PC-9 (cell line): ENCODE measurements at places on chromosomes 7 and 10. TPM values are rescaled to one million over a fixed set of nuclear protein-coding genes. Genes with fewer than 3 reads are reported as not detected.

CDHR3 gene
- 8.7 and 12.1 TPM in 2 replicates for total RNA-seq

CUBN gene
- 0.07 and 0.28 TPM in 2 replicates for total RNA-seq

SKIDA1 gene
- total RNA-seq, result 0.65 and 1.1 TPM in 2 replicates

FAM237B gene
- not detected in 2 replicates for total RNA-seq

SPDYE2 gene
- total RNA-seq, result not detected in 2 replicates

FKBP6 gene
- total RNA-seq, result not detected in 2 replicates

GIMAP7 gene
- not detected in 2 replicates for total RNA-seq

CPN1 gene
- total RNA-seq, result not detected in 2 replicates

ATRNL1 gene
- not detected in 2 replicates for total RNA-seq

DNA sequence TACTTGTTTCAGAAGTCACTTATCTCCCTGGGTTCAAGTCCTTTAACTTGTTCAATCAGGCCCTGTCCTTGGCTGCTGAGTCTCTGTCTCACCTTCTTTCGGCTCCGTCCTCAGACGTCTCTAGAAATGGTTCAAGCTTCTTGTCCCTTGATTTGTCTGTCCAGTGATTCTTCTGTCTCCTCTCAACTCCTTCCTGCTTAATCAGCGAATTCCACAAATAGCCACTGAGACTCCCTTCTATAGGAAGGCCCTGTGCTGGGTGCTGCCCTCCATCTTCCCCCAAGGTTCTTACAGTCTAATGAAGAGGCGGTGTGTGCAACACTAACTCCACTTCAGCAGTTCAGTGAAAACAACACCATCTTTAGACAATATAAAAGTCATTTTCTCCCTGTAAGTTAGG lies 12.7 kb downstream of the FAM241B start:
- H3K27me3 ChIP-seq, result peaks cover 24% of the 10 kb centered on the region
- peaks cover 10% of the 10 kb centered on the region for H3K4me1 ChIP-seq
- no peak overlapping the region for H3K4me3 ChIP-seq
- H3K36me3 ChIP-seq, result no peaks in the 10 kb centered on the region

- no peaks in the 10 kb centered on the region for H3K27me3 ChIP-seq
- H3K27ac ChIP-seq, result no peak overlapping the region
Measured at GRCh38 chr10:107451047-107451446, 286.5 kb upstream of the SORCS1 start.

DNA sequence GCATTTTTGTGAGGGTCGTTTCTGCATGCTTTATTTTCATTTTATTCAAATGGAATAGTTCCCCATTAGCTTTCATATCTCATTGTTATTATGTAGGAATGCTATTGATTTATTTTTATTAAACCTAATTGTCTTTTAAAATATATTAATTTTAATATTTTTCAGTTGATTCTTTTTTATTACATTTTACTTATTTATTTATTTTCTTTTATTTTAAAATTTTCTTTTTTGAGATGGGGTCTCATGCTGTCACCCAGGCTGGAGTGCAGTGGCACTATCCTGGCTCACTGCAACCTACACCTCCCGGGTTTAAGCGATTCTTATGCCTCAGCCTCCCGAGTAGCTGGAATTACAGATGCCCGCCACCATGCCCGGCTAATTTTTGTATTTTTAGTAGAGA lies 7.4 kb upstream of the STK17A start:
- DNase-seq, result no peak
- no peak overlapping the region for H3K27ac ChIP-seq
- H3K4me1 ChIP-seq, result peaks cover 15% of the 10 kb centered on the region
- no peaks in the 10 kb centered on the region for H3K36me3 ChIP-seq

DNA sequence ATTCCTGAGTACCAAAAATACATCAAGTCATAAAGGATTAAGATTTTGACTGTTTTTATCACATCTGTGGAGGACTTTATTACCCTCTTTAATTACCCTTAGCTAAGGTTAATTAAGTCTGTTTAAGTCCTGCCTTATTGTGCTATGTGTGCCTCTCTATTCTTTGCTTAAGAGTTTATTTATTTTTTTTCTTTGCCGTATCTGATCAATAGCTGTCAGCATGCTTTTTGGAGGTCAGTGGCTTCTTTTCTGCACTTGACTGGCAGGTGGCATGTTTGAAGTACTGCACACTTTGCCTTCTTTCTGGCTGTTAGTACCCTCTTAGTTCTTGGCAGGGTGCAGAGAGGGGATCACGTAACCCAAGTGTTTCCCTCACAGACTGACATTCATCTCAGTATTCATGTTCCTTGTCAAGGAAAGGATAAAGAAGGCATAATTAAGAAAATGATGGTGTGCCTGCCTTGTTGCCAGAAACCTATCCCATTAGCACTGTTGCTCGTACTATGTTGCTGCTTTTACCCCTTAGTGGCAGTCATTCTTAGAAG lies 225.8 kb downstream of the EXOC4 start:
- DNase-seq, result no peak
- H3K27me3 ChIP-seq, result no peaks in the 10 kb centered on the region
- H3K4me1 ChIP-seq, result no peaks in the 10 kb centered on the region

DNA sequence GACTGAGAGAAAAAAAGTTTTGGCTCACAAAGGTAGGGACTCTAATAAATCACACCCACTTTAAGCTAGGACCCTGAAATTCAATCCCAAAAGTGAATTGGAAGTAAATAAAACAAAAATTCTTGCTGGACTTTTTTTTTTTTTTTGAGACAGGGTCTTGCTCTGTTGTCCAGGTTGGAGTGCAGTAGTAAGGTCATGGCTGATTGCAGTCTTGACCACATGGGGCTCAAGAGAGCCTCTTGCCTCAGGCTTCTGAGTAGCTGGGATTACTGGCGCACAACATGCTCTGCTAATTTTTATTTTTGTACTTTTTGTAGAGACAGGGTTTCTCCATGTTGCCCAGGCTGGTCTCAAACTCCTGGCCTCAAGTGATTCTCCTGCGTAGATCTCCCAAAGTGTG lies 5.0 kb upstream of the LUC7L2 start:
- H3K4me1 ChIP-seq, result peaks cover 7% of the 10 kb centered on the region
- DNase-seq, result no peak
- H3K4me3 ChIP-seq, result no peak overlapping the region
- no peaks in the 10 kb centered on the region for H3K27me3 ChIP-seq
- peak overlapping the region; percentile 12; the same call in 1 of the 2 replicates for H3K27ac ChIP-seq

- no peak overlapping the region for H3K4me3 ChIP-seq
- no peak overlapping the region for H3K27ac ChIP-seq
- no peaks in the 10 kb centered on the region for H3K27me3 ChIP-seq
- H3K36me3 ChIP-seq, result no peaks in the 10 kb centered on the region
- no peak for DNase-seq
- no peaks in the 10 kb centered on the region for H3K4me1 ChIP-seq
Measured at GRCh38 chr10:47176206-47176902, 123.6 kb upstream of the GDF10 start.

GRCh38 chr7:7768977-7769709 lies 50.7 kb upstream of the RPA3 start:
- no peaks in the 10 kb centered on the region for H3K36me3 ChIP-seq
- H3K27ac ChIP-seq, result no peak overlapping the region
- DNase-seq, result no peak

DNA sequence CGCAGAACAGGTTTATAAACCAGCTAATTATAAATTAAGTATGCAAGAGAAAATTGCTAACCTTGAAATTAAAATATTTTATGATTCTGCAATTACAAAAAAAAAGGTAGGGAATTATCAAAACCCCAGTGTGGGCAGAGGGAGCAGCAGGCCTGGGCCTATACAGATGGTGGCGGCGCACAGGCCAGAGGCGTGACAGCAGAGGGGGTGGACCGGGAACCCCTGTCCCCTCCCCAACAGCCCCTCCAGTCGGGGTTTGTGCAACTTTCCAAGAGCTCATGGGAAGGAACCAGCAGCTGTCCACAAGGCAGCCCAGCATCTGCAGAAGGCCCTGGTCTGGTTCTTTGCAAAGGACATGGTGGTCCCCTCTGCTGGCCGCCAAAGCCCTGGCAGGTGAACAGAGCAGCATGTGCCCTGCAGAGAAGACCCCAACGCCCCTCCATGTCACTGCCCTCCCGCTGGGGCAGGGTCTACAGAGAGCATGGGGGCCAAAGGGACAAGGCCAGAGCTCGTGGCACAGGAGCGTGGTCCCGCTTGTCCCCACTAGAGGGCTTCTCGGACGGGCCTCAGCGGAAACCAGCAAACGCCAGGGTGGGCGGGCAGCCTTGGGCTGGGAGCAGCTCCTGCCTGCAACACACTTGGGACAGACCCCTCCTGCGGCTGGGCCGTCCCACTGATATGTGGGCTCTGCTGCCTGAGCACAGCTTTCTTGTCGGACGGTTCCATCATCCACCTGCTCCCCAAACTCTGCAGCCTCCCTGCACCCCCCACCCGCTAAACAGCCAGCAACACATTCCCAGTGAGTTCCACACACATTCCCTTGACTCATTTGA lies 75.1 kb downstream of the EBF3 start:
- H3K27me3 ChIP-seq, result peaks cover 45% of the 10 kb centered on the region
- H3K27ac ChIP-seq, result no peak overlapping the region
- no peak overlapping the region for H3K4me3 ChIP-seq
- DNase-seq, result no peak
- no peaks in the 10 kb centered on the region for H3K36me3 ChIP-seq
- no peaks in the 10 kb centered on the region for H3K4me1 ChIP-seq

GRCh38 chr10:11150879-11151415 lies 133.3 kb downstream of the CELF2 start:
- no peak overlapping the region for H3K4me3 ChIP-seq
- H3K27ac ChIP-seq, result no peak overlapping the region
- DNase-seq, result no peak
